Muscle of leg (tissue), 16 donors: ENCODE measurements at places on chromosomes 12 and 14. TPM values are rescaled to one million over a fixed set of nuclear protein-coding genes. Genes with fewer than 3 reads are reported as not detected.

The KRT6A gene
- not detected for total RNA-seq

The SLC39A2 gene
- 0.04 TPM for total RNA-seq

The RBMS2 gene
- total RNA-seq: 19.6 TPM

The ZNF891 gene
- total RNA-seq: 1.9 TPM

The NID2 gene
- total RNA-seq: 96.3 TPM

The FLRT2 gene
- 78.3 TPM for total RNA-seq

The RPS6KA5 gene
- total RNA-seq: 6.2 TPM

The RFLNA gene
- total RNA-seq: 8.7 TPM

The ADAMTS20 gene
- total RNA-seq: 0.09 TPM

The PRIMA1 gene
- total RNA-seq: 0.75 TPM

DNA sequence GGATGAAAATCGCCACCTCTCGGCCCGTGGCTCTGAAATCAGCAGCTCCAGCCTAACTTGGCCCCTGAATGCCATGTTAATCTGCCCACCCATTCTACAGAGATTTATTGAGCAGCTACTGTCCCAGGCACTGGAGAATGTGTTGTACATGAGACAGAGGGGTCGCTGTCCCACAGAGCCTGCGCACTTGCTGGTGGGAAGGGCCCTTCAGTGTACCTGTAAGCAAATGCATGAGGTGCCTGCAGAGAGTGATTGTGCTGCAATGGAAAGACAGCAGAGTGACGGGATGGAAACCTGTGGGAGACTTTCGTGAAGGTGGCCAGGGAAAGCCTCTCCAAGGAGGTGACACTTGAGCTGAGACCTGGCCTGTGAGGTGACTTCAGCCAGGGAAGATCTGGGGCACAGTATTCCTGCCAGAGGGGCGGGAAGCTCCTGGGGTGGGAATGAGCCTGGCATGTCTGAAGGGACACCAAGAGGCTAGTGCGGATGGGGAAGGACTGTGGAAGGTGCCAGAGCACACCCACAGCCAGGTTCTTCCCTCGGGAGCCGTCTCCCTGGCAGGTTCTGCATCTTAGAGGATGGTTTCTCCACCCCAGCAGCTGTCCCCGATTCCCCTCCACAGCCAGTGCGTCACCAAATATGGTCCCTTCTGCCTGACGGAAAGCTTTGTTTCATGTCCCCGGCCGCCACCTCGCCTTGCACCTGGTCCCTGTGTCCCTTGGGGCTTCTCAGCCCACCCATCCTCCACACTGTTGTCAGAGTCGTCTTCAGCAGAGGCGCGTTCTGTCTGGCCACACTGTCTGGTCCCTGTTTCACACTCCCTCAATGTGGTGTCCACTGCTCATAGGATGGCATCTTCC lies 8.7 kb downstream of the SMIM41 start:
- no peak for DNase-seq

DNA sequence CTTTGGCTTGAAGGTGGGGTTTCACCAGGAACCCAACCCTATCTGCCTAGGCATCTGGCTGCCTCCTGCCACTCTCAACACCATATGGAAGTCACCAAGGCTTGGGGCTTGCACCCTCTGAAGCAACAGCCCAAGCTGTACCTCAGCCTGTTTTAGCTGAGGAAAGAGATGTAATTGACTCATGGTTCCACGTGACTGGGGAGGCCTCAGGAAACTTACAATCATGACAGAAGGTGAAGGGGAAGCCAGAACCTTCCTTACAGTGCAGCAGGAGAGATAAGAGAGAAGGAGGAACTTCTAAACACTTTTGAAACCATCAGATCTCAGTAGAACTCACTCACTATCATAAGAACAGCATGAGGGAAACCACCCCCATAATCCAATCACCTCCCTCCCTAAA lies 26.9 kb downstream of the GLIPR1L1 start:
- DNase-seq: no peak

DNA sequence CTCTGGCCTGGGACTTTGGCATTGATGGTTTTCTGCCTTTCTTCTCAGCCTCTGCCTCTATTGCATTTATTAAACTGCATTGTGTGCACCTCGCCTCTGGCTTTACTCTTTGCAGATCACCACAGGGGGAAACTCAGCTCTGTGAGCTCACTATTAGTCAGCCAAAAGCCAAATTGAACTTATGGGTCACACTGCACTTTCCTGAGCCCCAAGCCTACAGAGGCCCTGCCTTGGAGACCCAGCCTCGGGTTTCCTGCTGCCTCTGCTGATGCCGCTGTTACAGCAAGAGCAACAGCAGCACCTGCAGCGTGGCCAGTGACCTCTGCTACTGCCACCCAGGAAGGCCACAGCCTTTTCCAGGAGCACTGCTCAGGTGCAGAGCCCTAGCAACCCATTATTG lies 122.5 kb downstream of the DAD1 start:
- DNase-seq: no peak

GRCh38 chr14:23284654-23285529 lies 1.0 kb downstream of the HOMEZ start:
- peak; percentile 52 for DNase-seq

DNA sequence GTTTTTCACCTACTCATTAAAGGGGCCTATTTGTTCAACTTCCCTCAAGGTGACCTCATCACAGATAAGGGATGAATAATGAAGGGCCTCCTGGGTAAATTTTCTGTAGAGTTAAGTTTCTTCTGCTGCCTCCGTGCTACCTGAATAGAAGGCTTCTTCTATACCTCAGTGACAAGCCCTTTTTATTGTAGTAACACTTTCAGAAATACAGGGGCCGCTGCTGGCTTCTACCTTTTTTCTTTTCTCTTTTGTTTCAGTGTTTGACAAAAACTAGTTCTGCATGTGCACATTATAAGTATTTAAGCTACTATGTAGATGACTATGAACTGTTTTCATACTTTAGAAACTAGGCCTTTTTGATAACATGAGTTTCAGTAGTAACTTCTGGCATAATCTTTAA lies 207.0 kb downstream of the NAV3 start:
- DNase-seq: no peak

DNA sequence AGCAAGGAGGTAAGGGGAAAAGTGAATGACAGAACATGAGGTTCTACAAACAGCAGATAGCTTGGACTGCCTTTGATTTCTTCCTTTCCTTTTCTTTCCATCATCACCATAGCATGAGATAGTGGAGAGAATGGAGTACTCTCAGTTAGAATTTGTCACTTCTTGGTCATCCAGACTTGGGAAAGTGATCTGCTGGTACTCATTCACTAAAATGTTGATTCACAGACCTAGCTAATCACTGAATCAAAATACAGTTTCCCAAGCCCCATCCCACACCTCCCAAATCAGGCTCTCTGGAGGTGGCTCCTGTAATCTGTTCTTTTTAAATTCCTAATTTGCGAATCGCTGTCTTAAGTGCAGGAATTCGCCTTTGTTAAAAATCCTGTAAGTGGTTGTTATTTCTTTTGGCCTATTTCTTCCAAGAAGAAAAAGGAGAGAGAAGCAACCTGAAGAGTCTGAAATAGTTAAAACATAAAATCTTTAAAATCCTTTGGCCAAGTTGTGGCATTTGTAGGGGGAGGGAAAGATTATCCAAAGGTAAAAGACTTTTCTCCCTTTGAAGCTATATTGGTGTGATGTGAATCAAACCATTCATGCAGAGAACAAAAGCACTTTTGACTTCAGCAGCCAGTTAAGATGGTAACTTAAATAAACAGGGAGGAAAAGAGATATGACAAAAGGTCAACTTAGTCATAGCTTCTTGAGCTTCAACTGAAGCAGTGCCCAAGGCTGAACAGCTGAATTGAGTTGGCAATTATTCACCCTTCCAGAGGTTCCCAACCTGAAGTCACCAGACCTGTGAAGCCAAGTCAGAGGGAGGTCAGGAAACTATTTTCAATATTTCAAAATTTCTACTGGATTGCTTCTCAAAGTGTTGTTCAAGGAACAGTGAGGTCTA lies 255.1 kb upstream of the KRR1 start:
- DNase-seq: no peak

GRCh38 chr12:52155048-52155868 lies 36.6 kb downstream of the KRT80 start:
- DNase-seq: peak; percentile 62

GRCh38 chr12:79233341-79233781 lies 368.8 kb downstream of the SYT1 start:
- no peak for DNase-seq

DNA sequence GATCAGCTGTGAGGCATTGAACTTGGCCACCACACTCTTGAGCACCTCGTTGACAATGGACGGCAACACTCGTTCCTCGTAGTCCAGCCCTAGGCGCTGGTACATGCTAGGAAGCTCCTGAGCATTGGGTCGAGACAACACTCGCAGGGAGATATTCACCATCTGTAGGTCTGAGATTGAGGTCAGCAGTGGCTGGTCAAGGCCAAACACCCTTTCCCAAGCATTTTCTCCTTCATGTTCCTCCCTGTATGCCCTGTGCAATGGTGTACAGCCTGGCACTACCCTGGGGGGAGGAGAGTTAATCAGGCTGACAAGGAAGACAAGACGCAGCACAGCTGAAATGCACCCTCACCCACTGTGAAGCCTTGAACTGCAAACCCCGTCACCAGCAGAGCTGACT lies 2.0 kb downstream of the PHB2 start:
- DNase-seq: no peak

GRCh38 chr12:102509123-102509626 lies 28.8 kb upstream of the IGF1 start:
- peak; percentile 86 for DNase-seq

GRCh38 chr12:56989861-56990610 lies 16.3 kb downstream of the ZBTB39 start:
- no peak for DNase-seq

DNA sequence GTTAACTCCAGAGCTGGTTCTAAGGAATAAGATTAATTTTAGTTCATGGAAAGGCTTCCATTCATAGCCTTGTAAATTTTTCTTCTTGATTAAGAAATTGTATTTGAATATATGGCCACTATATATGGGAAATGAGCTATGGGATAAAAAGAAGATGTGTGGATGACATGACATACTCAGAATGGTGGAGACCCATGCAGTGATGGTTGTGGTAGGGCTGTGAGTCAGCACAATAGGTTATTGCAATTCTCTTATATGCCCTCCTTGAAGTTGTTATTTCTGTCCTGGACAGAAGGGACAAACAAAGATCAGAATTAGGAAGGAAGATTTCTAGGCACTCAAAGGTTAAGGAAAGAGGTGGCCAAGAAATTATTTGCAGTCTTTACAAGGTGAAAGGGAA lies 21.5 kb downstream of the RASSF9 start:
- no peak for DNase-seq
